ENCODE measurements at places on chromosomes 11 and 22.
A peak's percentile ranks its signal among the peaks of the same experiment; 100 is the strongest.

GRCh38 chr11:72098741-72099140, 4.4 kb downstream of the LAMTOR1 start:
- no peak for DNase-seq

DNA sequence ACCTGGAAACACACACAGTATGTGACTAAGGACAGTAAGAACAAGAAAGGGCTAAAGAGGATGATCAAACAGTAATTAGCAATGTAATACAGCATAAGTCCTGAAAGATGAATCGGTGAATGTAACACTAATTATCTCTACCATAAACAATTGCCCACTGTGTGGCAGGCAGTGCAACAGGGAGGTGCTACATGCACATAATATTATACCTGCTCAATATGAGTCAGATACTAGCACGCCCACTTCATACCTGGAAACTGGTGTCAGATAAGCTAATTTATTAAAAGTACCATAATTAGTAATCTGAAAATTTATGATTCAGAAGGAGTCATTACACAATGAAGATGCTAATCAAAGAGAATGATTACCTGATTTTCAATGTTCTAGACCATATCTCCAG, 14.9 kb downstream of the CASP12 start:
- no peak for DNase-seq

DNA sequence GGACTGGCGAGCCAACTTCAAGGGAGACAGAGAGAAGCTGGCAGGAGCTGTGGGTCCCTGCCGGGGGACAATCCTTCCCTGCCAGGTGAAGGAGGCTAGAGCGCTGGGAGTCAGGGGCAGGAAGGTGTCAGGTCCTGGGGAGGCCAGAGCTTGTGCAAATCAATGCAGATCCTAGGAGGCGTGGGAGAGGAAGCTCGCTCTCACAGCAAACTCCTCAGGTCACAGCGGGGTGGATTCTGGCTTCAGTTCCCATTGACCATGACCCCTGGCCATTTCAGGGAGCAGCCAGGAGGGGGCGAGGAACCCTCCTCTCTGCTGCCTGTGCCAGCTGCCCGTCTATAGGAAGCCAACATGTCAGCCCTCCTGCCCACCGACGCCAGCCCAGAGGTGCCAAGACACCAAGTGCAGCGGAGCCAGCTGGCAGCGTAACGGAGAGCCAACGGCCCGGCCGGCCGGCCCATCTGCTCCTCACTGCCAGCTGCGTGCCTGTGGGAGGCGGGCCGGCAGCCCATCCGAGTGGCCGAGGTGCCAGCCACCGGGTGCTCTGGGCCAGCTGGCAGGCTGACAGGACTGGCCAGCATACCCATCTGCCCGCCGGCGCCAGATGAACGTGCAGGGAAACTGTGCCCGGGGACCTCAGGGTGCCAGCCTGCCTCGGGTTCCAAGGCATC, 374.8 kb downstream of the MIAT start:
- DNase-seq, result no peak

DNA sequence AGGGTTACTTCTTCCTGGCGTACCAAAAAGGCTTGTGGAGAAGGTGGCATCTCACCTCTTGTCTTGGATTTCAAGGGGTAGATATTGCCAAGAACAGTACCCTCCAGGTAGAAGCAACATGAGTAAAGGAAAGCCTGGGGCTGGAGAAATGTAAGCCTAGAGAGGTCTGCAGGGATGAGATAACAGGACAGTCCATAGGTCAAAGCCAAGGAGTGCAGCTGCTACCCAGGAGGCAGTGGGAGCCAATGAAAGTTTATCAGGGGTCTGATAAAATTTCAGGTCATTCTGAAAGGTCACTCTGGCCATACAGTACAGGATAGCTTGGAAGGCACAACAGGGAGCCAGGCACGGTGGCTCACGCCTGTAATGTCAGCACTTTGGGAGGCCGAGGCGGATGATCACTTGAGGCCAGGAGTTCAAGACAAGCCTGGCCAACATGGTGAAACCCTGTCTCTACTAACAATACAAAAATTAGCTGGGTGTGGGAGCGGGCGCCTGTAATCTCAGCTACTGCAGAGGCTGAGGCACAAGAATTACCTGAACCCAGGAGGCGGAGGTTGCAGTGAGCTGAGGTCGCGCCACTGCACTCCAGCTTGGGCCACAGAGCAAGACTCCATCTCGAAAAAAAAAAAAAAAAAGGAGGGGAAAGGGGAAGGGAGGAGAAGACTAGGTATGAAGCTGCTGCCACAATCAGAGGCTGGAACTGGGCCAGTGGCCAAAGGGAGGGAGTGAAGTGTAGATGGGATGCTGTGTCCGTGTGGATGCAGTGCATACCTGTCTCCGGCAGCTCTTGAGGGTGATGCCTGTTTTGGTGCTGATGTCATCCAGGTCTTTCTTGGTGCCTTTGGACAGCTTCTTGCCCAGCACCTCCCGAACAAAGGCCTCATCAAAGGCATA, 1.2 kb downstream of the FIBP start:
- no peak for DNase-seq

- DNase-seq, result peak; percentile 71
These were observed 414.6 kb upstream of the LARGE1 start for GRCh38 chr22:34334893-34335292.

DNA sequence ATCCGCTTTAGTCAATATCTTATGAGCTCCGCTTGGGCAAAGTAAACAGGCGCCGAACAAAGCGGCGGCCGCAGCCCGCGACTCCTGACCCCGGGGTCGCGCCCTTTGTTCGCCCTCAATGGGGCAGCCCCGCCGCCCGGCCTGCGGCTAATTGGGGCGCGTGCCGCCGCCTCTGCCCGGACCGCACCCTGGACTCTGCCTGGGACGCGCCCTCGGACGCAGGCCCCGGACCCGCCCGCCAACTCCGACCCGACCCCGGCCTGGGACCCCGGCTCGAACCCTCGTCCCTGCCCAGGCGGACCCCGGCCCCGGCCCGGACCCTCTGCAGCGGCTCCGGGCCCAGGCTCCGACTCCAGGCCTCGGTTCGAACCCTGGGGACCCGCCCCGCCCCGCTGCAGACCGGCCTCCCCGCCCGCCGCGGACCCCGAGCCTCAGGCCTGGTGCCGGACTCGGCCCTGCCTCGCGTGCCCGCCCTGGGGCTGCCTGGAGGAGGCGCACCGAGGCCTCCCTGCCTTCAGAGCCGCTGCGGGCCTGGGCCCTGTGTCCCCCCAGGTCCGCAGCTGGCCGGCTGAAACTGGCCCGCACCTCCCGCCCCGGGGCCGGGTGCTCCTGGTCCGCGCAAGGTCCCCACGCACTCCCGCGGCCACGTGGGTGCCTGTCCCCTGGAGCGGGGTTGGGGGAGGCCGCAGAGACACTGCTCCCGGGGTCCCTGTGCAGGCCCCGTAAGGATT, 84.7 kb upstream of the WNT7B start:
- no peak for DNase-seq

DNA sequence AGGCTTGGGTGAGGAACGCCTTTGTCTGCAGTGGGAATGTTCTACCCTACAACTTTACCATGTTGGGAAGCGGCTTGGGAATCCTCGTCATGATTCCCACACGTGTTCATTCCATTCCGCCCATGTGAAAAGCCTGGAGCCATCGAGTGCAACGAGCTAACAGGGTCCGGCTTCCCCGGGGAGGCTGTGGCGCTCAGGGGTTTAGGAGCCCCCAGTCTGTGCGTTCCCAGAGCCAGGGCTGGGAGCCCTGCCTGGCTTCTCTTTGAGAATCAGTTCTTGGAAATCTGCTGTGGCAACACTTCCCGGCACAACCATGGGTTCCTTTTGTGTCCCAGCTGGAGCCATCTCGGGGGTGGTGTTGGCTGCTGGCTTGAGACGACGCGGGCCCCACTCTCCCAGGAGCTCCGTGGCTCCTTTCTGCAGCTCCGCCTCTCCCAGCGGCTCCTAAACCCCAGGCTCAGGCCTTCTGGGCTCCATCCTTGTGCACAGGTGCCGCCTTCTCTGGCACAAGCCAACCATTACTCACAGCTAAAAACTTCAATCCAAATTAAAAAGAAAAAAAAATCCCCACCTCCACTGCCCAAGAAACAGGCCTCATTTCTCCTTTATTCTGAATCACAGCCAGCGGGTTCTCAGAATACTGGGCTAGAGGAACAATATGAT, 18.7 kb upstream of the PPFIA1 start:
- DNase-seq, result no peak
